ENCODE measurements at places on chromosomes 6 and 20. TPM values are rescaled to one million over a fixed set of nuclear protein-coding genes. Genes with fewer than 3 reads are reported as not detected.

Gene FRK
- total RNA-seq: 0.11 TPM

DNA sequence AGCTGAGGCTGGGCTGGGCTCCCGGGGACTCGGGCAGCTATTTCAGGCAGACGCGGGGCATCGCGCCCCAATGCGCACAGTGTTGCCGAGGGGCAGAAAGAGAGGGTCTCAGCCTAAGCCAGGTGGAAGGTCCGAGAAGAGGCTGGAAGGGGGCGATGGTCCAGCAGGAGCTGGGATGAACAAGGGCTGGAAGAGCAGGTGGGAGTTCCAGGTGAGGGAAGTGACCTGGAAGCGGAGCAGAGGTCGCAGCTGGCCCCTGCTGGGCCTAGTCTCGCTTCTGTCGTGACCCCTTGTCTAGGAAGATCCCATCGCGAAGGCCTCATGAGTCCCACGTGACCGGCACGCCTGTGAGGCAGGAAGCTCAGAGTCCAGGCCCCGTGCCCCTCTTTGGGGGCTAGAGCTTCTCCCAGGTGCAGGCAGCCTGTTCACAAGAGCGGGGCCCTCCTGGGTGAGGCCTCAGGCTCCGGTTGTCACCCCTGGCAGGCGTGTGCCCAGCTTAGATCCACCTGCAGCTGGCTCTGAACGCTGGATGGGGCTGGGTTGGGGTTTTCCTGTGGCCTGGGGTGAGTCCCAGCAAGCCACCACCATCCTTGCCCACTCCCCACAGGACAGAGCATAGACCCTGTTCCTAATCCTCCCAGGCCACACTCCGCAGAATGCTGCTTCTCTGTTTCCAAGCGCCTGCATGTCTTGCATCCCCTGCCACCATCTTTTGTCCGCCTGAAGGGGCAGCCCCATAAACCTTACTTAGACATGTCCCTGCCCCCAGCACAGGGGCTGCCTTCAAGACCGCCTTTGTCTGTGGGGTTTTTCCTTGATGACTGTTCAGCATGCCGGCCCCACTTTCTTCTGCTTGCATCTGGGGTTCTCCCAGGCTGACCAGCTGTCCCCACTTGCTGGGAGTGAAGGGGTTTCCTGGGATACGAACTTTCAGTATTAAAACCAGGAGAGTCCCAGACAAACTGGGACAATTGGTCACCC, 15.1 kb downstream of the SLC22A3 start:
- no peak overlapping the region for H3K27ac ChIP-seq
- no peaks in the 10 kb centered on the region for H3K27me3 ChIP-seq
- no peaks in the 10 kb centered on the region for H3K36me3 ChIP-seq
- DNase-seq: no peak
- H3K4me1 ChIP-seq: no peaks in the 10 kb centered on the region

DNA sequence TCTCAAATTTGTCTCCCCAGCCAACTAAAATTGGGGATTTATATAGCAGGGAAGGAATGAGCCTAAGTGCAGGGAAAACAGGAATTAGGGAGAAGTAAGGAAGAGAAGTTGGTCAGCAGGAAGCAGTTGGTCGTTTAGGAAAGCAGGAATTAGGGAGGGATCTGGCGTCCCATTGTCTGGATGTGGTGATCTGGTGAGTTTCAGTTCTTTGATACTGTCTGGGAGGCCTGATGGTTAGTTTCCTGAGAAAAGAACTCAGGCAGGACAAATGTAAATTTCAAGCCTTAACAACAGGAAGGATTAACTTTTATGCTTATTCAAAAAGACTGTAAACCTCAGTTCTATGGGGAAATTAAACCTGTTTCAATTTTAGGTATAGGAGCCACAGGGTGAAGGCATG, 116.2 kb upstream of the PRL start:
- no peak overlapping the region for H3K4me3 ChIP-seq
- no peak for DNase-seq
- H3K4me1 ChIP-seq: no peaks in the 10 kb centered on the region
- H3K27me3 ChIP-seq: no peaks in the 10 kb centered on the region
- H3K27ac ChIP-seq: no peak overlapping the region
- H3K36me3 ChIP-seq: no peaks in the 10 kb centered on the region

GRCh38 chr6:139308286-139308916, 16.6 kb upstream of the TXLNB start:
- H3K4me3 ChIP-seq: no peak overlapping the region
- no peaks in the 10 kb centered on the region for H3K27me3 ChIP-seq
- H3K36me3 ChIP-seq: no peaks in the 10 kb centered on the region
- no peak for DNase-seq

DNA sequence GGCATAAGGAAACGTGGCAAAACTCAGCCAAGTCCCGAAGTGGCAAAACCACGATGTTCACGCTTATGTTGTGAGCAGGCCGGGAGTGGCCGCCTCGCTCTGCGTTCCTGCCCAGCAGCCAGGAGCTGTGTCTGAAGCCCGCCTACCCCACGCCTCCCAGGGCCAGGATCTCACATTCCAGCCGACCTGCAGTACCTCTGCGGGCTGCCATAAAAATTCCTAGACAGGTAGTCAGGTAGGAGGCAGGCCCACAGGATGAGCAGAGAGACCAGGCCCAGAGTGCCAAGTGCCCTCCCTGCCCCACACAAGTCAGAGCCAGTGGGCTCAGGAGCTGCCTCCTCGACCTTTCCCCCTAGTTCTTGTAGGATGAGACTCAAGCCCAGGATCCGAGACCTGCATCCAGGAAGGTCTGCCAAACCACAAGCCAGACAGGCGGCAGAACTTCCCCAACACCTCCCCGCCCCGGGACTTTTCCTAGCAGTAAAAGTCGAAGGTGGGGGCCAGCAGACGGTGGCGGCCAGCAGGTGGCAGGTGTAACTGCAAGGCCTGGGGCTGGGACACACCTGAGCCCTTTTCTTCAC, 16.7 kb downstream of the PMEPA1 start:
- no peak overlapping the region for H3K4me3 ChIP-seq
- no peaks in the 10 kb centered on the region for H3K36me3 ChIP-seq
- DNase-seq: no peak
- no peaks in the 10 kb centered on the region for H3K27me3 ChIP-seq

- no peaks in the 10 kb centered on the region for H3K36me3 ChIP-seq
- DNase-seq: no peak
- peaks cover 37% of the 10 kb centered on the region for H3K4me1 ChIP-seq
- no peak overlapping the region for H3K27ac ChIP-seq
Measured at GRCh38 chr6:37538107-37538506, 38.4 kb upstream of the CCDC167 start.

- DNase-seq: no peak
- H3K27ac ChIP-seq: no peak overlapping the region
- H3K36me3 ChIP-seq: no peaks in the 10 kb centered on the region
- no peaks in the 10 kb centered on the region for H3K27me3 ChIP-seq
- no peaks in the 10 kb centered on the region for H3K4me1 ChIP-seq
Measured at GRCh38 chr6:50921968-50922367, 103.3 kb downstream of the TFAP2B start.

Gene UBD
- not detected for total RNA-seq

Gene AHCY
- 184 TPM for total RNA-seq

Gene SNPH
- total RNA-seq: 0.90 TPM

- H3K4me3 ChIP-seq: peak overlapping the region; percentile 87
- peak overlapping the region; percentile 33 for H3K27ac ChIP-seq
- peak; percentile 55 for DNase-seq
Measured at GRCh38 chr20:41138475-41139226, 1.3 kb downstream of the PLCG1 start.

- no peaks in the 10 kb centered on the region for H3K27me3 ChIP-seq
- DNase-seq: no peak
- no peaks in the 10 kb centered on the region for H3K36me3 ChIP-seq
- H3K27ac ChIP-seq: no peak overlapping the region
Measured at GRCh38 chr6:150576651-150577226, 22.9 kb upstream of the PLEKHG1 start.

DNA sequence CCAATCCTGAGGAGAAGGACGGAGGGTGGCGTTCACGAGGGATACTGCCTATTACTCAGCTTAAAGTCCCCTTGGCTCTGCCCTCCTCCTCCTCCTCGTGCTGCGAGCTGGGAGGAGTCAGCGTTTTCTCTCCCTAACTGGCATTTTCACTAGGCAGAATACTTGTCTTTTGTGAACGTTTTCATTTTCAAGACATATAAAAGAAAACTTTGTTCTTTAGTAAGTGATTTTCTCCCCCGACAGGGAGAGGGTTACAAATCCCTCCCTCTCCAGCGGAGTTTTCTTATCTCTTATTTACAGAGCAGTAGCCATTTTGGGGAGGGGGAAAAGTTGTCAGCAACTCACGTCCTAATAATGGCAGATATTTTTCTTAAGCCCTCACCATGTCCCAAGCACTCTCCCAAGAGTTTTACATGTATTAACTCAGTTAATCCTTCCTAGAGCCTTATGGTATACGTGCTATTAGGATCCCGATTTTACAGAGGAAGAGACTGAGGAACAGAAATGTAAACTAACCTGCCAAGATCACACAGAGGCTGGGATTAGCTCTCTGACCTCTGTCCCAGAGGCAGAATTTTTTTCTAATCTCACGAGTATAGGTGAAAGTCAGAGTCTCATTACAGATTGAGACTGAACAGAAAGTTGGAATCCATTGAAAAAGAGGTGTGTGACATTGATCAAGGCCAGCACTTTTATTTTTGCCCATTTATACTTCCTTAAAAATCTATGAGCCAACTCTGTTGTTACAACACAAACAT, 30.0 kb upstream of the ZNF217 start:
- peak overlapping the region; percentile 39 for H3K27ac ChIP-seq
- peaks cover 22% of the 10 kb centered on the region for H3K4me1 ChIP-seq
- H3K4me3 ChIP-seq: peak overlapping the region; percentile 50
- no peaks in the 10 kb centered on the region for H3K36me3 ChIP-seq
- no peaks in the 10 kb centered on the region for H3K27me3 ChIP-seq

Gene GNRH2
- 0.37 TPM for total RNA-seq

Gene HLA-DPA1
- total RNA-seq: 1.5 TPM
